ENCODE measurements at places on chromosomes 2 and 18.

DNA sequence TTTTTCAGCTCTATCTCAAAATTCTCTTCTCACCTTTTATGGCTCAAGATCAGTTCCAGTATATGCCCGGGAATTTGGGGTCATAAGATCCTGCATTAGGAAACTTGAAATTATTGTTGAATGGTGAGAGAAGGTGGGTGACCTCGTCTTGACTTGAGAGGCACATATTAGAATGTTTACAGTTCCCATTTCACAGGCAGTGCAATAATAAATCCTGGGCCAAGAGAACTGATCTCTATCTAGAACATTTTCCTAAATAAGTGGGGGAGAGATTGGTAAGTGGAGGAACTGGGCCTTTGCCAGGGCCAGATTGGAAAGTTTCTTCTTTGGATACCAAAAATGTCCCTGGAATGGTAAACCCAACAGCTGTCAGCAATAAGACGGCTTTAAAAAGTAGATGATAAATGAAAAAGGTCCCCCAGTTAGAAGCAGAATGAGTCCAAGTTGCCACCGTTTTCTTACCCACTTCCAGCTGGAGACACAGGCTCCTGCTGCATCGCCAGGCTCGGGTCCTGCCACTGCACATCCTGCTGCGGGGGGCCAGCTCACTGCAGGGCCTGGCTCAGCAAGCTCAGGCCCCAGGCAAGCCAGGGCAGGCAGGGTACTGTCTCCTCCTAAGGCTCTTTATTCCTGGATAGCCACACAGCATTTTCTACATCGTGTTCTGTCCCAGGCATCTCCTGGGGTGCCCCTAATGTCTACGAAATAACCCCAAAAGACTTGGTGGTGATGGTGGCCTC is 126.4 kb upstream of the EPAS1 start:
- no peak for DNase-seq

DNA sequence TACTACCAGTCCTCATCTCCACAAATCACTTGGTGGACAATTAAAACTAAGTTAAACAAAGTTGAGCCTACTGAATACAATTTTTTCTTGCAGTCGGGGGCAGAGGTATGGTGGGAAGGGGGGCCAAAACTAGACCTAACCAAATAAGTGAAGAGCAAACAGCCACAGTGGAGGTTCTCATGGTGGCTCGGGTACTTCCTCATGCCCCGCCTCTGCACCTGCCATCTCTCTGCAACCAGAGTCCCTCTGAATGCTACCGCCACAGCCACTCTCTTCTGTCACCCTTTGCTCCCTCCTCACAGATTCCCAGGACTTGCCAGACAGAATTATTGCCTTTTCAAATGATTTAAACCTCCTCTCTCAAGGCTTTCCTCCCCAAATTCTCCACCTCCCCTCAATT is 204.2 kb downstream of the TMEM247 start:
- DNase-seq, result no peak

DNA sequence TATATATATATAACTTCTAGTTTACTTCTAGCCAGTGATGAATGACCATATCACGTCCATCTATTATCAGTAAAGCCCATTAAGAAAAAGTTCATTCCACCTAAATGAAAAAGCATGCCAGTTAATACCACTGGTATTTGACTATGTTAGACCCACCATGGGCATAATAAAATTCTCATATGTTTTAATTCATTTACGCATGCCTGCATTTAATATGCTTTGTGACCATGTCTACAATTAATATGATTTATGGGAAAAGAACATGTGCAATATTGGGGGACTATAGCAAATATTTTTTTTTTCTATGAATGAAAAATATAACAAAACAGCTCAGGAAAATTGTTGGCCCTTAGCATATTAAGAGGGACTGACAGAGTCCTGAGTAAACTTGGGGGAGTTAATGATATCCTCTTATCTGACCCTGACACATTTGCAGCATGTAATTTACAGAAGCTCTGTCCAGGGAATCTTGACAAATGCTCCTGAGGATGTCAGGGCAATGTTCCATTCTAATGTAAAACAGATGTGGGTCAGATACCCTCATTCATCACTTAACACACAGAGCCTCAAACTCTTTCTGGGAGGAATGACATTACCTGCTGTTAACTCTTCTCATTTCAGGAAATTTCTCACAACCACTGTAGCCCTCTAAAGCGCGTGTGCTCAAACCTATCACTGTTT is 90.6 kb downstream of the PAX3 start:
- no peak for DNase-seq

- DNase-seq, result no peak
Measured at GRCh38 chr2:224157655-224158054, 118.6 kb upstream of the SERPINE2 start.

DNA sequence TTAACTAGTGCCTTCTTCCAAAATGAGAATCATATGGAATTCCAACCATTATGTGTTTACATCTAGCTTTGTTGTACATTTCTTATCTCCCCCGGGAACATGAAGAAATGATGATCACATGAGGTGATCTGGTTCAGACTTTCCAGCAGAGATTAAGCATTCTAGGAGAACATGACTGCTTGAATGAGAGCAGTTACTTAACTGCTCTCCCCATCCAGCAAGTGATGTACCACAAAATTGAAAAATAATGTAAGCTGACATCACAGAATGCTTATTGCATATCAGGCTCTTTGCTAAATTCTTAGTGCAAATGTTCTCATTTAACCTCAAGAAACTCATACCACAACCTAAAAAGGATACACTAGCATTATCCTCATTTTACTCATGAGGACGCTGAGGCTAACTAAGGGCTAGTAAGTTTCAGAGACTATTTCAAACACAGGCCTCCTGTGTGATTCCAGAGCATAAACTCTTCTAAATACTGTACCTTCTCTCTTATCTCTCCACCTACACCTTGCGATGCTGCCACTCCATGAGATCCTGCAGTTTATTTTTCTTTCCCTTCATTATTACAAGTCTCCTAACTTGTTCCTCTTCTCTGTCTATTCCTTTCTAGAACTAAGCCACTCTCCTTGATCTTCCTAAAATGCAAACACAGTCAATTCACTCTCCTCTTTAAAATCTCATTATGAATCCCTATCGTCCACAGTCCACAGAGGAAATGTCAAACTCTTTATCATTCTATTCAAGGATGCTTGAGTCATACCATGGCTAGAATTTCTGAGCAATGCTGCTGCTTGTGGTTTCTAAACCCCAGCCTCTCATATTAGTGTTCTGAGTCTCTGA is 1224.8 kb upstream of the ZEB2 start:
- no peak for DNase-seq

DNA sequence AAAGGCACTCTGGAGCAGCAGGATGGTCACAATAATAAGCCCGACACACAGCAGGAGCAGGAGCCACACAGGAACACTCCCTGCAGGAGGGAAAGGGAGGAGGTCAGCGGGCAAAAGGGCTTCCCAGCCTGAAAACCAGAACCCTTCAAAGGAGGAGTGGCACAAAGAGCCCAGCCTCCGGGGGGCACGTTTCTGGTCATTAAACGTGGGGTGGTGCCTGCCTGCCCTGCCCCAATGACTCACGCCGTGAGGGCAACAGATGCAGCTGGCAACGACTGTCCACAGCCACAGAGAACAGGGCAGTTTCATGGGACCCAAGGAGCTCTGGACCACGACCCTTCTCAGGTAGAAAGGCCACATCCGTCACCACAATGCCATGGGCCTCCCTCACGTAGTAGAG is 3.0 kb downstream of the PREB start:
- DNase-seq, result no peak

GRCh38 chr18:62710417-62710816 is 4.9 kb upstream of the PHLPP1 start:
- no peak for DNase-seq

- DNase-seq, result no peak
Measured at GRCh38 chr2:232418466-232419244, 12.0 kb downstream of the ALPG start.

- DNase-seq, result no peak
Measured at GRCh38 chr2:19872302-19872701, 29.5 kb downstream of the TTC32 start.

GRCh38 chr2:177129610-177130009 is 83.0 kb upstream of the HNRNPA3 start:
- no peak for DNase-seq

- DNase-seq, result no peak
Measured at GRCh38 chr2:105592288-105592687, 152.4 kb upstream of the NCK2 start.

DNA sequence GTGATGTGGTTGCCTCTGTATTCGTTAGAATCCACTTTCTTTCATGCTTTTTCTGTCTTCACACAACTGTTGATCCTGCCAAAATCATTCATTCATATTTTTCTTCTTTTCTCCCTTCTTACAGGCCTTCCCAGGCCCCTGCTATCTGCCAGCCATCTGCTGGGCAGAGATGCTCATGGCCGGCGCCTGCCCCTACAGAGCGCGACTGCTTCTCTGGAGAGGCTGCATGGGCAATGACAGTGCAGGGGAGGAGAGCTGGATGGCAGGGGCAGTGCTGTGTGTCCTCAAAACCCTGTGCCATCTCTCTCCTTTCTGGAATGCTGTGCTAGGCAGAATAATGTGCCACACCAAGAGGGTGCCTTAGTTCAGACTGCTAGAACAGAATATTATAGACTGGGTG is 125.2 kb downstream of the INHBB start:
- DNase-seq, result no peak

GRCh38 chr2:33859811-33860461 is 260.8 kb upstream of the FAM98A start:
- DNase-seq, result no peak

- DNase-seq, result no peak
Measured at GRCh38 chr18:60421356-60422118, 49.0 kb upstream of the MC4R start.

GRCh38 chr2:10500601-10501361 is 52.7 kb upstream of the ODC1 start:
- DNase-seq, result no peak

- DNase-seq, result no peak
Measured at GRCh38 chr2:7683196-7683595, 766.0 kb downstream of the RNF144A start.

DNA sequence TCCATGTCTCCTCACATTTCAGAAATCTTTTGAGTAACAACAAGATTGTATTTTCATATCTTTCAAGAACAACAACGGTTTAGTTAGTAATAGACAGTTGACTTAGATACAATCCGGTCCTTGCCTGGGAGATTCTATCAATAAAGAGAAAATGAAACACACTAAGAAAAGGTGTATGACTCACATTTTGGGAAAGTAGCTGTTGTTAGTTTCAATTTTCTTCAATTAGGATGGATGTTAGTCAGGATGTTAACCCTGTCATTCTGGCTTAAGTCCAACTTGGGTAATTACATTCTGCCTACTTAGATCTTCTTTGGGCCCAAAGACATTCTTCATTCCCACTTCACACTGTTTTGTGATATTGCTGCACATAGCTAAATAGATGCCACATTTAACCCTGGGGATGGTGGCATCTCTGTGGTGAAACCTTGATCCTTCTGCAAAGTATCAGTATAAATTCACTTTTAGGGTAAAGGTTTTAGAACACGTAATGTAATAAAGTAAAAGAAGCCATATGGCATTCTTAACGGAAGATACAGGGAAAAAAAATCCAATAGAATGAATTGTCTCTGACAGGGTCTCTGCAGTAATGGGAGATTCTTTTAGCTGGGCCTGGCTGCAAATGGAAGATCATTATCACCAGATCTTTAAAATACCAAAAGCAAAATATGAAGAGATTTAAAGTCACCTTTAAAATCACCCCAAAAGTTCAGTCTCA is 365.5 kb downstream of the FIGN start:
- DNase-seq, result no peak

- DNase-seq, result no peak
Measured at GRCh38 chr2:101930019-101930418, 61.7 kb upstream of the IL1R2 start.

DNA sequence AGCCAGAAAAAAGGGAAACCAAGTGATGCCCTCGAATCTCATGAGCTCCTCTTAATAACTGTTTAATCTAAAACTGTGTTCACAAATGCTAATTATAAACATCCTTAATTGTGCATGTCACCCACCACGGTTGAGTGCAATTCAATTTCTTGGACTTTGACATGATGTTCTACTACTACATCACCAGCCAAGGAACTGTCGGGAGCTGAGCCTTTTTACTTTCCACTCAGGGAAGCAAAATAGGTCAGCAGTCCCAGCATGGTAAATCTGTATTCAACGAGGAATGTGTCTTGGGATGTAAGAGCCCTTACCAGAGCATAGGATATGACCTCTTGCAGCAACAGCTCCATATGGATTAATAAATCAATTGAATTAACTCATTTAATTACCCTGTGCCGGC is 20.8 kb upstream of the REG3G start:
- DNase-seq, result no peak

DNA sequence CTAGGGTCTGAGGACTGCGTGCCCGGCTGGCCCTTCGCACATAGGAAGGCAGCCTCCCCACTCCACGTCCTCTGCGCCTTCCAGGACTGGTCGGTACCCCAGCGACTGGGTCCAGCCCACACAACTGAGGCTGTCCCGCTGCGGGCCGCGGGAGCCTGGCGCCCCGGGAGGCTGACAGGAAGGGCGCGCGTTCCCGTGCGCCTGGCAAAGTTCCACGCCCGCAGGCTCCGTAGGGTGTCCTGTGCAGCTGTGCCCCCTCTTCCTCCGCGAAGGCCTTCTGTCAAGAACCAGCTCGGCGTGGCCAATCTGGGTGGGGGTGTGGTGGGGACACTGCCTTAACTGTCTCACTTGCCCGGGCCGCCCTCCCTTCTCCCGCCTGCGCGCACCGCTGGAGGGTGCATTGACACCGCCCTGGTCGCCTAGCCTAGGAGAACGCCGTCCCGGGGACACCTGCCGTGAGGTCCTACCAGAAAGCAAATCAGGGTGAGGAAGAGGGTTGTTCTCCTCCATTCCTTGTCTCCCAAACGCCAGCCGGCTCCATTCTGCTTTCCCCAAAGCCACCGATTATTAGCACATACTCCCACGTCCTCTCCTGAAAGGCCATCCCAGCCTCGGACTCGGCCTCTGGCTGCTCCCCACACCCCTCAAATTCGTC is 618 bp upstream of the LYPD1 start:
- DNase-seq, result peak; percentile 50

DNA sequence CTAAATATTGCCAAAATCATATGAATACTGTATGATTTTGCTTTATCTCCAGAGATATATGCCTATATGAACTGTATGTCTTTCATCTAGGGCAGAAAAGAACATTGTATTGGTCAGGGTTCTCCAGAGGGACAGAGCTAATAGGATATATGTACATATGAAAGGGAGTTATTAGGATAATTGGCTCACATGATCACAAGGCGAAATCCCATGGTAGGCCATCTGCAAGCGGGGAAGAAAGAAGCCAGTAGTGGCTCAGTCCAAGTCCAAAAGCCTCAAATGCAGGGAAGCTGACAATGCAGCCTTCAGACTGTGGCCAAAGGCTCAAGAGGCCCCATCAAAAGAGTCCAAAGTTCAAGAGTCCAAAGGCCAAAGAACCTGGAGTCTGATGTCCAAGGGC is 209.9 kb downstream of the RNF144A start:
- DNase-seq, result no peak

DNA sequence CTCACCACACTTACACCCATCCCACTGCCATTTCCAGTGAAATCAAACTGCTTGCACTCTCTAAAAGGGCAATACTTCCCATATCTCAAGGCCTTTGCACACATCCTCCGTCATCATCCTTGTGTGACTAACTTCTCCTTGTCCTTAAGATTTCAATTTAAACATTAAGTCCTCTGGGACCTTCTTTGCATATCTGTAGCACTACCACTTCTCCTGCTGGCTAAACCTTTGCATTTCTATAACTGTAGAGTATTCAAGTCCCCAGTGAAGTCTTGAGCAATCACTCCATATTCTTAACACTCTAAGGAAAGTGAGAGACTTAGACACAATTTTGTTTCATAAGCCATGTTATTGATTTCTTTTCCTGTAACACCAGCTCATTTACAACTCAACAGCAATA is 136.8 kb upstream of the EPHA4 start:
- DNase-seq, result no peak

Measured in C1 segment of cervical spinal cord (tissue), 14 donors.